ENCODE measurements at places on chromosomes 2 and 18. TPM values are rescaled to one million over a fixed set of nuclear protein-coding genes. Genes with fewer than 3 reads are reported as not detected.
A peak's percentile ranks its signal among the peaks of the same experiment; 100 is the strongest.

- no peaks in the 10 kb centered on the region for H3K4me1 ChIP-seq
- no peak overlapping the region for H3K27ac ChIP-seq
- no peaks in the 10 kb centered on the region for H3K36me3 ChIP-seq
- H3K27me3 ChIP-seq, result no peaks in the 10 kb centered on the region
These were observed 692.3 kb downstream of the RNF144A start for GRCh38 chr2:7609556-7609955.

TRABD2A gene
- 48.8 TPM for total RNA-seq

KCNF1 gene
- not detected for total RNA-seq

DNA sequence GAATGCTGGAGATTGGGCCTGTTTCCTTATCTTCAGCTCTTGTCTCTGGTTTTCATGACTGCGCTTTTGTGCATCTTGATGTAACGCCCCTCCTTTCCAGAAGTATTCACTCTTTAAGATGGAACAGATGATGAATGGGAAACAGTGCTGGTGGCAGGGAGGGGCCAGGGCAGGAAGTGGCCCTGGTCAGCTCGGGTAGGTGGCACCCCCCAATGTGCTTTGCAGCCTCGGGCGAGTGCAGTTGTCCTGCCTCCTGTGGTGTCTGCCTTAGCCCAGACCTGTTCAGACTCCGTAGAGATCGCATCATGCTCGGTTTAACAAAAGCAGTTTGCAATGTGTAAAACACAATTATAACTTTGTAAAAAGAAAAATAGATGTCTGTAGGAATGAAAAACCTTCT lies 17.0 kb upstream of the MGAT4A start:
- no peak overlapping the region for H3K4me3 ChIP-seq
- no peaks in the 10 kb centered on the region for H3K27me3 ChIP-seq
- no peak overlapping the region for H3K27ac ChIP-seq
- H3K36me3 ChIP-seq, result no peaks in the 10 kb centered on the region
- DNase-seq, result no peak
- H3K4me1 ChIP-seq, result peaks cover 8% of the 10 kb centered on the region

NPC1 gene
- 86.9 TPM for total RNA-seq

GRCh38 chr2:229130522-229130921 lies 140.6 kb downstream of the PID1 start:
- DNase-seq, result no peak
- H3K27ac ChIP-seq, result no peak overlapping the region
- H3K4me1 ChIP-seq, result no peaks in the 10 kb centered on the region
- no peaks in the 10 kb centered on the region for H3K36me3 ChIP-seq
- no peak overlapping the region for H3K4me3 ChIP-seq

GRCh38 chr2:74415762-74416395 lies 5.5 kb downstream of the C2orf81 start:
- H3K4me3 ChIP-seq, result no peak overlapping the region
- H3K27ac ChIP-seq, result no peak overlapping the region
- no peaks in the 10 kb centered on the region for H3K36me3 ChIP-seq

DNA sequence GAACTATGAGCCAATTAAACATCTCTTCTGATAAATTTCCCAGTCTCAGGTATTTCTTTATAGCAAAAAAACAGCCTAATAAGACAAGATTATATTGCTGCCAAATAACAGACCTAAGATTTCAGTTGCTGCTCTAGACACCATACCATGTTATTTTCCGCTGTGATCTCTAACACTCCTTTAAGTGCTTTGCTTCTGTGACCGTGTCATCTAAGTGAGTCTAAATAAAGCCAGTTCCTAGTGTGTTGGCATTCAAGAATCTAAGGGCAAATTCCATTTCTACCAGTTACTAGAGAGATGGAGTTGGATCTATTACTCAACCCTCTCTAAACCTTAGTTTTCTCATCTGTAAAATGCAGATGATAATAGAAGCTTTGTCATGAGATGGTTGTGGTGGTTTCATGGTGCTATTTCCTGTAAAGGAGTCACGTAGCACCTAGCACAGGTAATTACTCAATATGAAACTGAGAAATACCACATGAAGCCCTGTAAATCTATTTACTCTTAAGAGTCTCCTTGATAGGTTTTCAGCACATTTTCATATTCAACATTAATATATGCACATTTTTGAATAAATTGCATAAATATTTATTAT lies 40.5 kb downstream of the SPHKAP start:
- DNase-seq, result peak; percentile 41
- H3K4me3 ChIP-seq, result no peak overlapping the region
- no peaks in the 10 kb centered on the region for H3K27me3 ChIP-seq
- H3K4me1 ChIP-seq, result no peaks in the 10 kb centered on the region
- no peaks in the 10 kb centered on the region for H3K36me3 ChIP-seq

GRCh38 chr2:44684559-44684958 lies 256.9 kb upstream of the SIX3 start:
- DNase-seq, result no peak
- H3K36me3 ChIP-seq, result no peaks in the 10 kb centered on the region
- no peak overlapping the region for H3K27ac ChIP-seq
- H3K4me3 ChIP-seq, result no peak overlapping the region

SCYGR3 gene
- total RNA-seq, result not detected

Data from CD4-positive, CD25-positive, alpha-beta regulatory T cell (primary cell).